ENCODE measurements at places on chromosomes 2 and 18.

DNA sequence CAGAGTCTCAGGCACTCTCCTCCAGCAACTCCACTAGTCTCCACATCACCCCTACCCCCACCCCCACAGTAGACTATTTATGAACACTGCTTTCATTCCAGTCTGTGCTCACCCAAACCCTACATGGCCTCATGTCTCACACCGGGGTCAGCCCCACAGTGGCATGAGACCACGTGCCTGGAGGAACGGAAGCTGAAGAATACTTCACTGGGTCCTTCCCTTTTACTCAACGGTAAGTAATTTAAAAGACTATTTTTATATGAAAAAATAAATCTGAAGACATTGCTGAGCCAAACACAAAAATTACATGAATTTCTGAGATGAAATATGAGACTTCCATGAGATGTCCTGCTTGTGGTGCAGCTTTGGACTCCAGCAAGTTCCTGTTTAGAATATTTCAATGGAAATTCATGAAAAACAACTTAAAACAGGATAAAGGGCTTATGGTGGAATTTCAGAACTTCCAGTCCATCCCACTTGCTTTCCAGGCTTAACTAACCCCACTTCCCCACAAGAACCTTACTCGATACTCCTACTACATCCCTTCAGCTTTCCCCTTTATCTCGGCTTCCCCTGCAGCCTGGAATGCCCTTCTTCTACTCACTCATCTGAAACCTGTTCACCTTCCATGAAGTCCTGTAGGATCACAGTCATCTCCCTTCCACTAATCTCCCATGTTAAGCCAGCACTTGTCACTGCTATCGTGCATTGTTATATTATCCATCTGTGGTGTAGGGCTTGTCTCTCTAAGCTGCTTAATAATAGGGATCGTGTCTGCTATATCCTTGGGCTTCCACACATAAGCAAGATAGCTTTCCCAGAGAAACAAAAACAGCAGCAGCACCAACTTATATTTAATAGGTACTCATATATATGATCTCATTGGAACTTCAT lies 47.9 kb downstream of the SLC14A1 start:
- DNase-seq: no peak

DNA sequence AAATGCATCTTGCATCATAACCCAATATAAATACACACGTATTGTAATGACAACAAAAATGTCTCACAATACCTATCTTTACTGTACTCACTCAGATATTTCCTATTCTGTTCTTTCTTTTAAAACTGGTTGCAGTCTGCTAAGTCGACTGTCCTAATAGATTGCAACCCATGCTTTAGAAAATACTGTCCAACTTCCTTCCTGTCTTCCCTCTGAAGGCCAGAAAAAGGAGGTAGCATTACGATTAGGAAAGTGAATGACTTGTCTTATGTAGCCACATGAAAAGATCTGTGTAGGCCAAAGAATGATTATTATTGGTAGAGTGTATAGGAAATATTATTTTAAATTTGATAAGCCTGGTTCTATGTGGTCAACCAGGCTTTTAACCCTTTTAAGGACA lies 134.1 kb downstream of the FAM210A start:
- DNase-seq: no peak

GRCh38 chr2:160432633-160433032 lies 61.0 kb downstream of the RBMS1 start:
- DNase-seq: no peak

GRCh38 chr2:44533508-44533907 lies 171.8 kb downstream of the CAMKMT start:
- no peak for DNase-seq

DNA sequence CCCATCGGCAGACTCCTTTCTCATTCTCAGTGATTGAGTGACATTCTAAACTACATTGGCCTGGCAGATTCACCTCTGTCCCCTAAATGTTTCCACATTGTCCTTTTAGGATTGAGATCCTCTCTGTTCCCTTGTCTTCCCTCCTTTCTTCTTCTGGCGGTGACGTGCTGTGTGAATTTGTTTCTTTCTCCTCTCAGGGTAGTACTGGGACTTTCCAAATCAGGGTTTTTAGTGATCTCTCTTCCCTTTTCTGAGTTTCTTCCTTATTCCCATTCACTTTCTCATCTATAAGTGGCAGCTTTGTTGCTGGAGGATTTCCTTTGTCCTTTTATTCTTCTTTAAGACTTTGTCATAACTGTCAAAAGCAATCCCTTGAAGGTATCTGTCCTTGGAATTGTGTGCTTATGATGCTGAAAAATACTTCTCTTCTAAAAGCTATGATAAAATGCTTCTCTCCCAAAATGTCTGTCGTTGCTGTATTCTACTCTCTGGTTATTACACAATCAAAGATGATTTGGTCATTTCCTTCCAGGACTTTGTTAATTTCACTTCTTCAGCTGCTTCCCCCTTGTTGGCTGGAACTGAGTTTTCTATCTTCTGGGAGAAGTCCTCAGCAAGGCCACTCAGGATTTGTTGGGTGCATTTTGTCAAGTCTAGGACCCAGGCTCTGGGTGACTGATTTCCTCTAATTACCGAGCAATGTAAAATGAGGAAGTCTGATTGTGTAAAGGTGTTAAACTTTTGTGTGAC lies 4.9 kb upstream of the IL1B start:
- no peak for DNase-seq

DNA sequence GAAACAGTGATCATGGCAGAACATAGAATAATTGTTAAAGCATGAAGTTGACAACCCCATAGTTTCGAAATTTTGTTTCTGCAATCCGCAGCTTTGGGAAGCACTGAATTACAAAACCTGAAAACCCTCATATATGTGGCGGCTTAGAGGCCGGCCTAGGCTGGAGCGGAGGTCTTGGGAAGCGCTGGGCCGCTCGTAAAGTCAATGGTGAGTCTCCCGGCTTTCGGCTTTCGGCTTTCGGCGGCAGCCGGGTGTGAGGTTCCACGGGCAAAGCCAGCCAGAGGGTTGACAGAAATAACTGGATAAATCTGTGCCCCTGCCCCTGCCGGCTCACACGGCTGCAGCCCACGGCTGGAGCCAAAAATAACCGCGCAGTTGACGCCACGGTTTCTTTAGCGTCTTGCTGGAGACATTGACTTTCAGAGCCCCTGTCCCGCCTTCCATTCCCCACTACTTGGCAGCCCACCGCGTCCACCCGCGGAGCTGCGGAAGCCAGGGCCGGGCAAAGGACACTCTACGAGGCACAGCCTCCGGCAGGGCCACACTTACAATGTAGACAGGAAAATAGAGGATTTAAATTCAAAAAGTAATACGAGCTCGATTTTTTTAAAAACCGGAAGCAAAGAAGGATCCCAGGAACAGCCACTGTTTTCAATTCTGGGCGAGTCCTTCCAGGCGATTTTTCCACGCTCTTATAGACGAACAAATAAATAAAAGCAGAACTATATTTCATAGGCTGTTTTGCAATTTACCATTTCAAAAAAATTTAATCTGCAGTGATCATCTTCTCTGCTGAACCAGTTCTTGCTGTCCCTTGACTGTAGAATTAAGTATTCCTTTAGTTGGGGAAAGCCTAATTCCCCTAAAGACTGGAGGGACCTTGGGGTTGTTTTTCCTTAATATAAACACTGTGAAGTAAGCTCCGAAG lies 28.3 kb upstream of the ATP6V1B1 start:
- DNase-seq: no peak

GRCh38 chr2:70087702-70088597 lies 673 bp downstream of the PCBP1 start:
- no peak for DNase-seq

DNA sequence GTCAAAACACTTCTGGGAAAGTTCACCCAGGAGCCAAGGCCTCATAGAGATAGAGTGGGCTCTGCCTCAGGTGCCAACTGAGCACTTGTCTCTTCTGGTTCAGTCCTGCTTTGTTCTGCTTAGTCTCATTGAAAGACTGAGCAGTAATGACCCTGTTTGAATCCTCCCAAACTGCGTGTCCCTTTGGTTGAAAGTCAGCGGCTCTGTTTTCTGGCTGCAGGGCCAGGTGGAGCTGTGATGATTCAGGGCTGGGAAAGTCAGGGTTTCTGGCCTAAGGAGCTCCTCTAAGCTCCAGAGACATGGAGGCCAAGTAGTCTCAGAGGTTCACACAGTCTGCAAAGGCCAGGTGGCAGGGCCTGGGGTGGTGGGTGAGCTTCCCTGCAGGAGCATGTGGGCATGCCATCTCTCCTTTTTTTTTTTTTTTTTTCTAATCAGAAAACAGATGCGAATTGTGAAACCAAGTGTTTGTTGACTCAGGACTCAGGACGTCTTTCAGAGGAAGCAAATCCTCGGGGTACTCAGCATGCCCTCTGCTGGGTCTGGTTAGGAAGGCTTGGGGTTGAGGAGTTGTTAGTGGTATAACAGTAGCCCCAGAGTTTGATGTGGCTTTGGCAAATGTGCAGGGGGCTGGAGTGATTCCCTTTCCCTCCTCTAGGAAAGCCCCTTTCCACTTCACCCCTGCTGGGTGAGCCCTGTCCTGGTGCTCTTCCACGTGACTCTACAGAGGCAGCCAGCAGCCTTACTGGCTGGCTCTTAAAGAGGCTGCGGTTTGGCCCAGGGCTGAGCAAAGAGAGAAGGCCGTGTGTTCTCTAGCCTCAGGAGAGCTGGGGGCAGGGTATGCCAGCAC lies 38.3 kb downstream of the TMEM17 start:
- DNase-seq: no peak
